T-helper 17 cell (primary cell): ENCODE measurements at places on chromosomes 2 and 18.

DNA sequence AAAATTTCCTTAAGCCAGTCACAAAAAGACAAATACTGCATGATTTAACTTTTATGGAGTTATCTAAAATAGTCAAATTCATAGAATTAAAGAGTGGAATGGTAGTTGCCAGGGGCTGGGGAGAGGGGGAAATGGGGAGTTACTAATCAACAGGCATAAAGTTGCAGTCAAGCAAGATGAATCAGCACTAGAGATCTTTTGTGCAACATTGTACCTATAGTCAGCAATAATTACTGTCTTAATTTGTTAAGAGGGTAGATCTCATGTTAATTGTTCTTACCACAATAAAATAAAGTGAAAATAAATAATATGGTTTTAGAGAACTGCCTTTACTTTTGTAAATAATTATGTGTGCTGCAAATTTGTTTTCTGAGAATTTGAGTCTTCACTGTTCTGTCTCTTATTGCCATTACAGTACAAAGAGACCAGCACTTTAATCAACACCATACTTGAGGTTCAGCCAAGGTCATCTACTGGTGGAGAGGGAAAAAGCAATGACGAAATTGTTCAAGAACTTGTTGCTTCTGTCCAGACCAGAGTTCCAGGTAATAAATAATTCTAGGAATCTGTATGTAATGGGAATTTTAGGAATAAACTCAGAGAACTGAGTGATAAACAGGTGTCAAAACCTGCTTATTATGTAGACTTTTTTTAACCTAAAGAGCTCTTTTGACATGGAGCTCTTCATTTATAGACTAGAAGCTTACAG, 75.5 kb downstream of the TRABD2A start:
- no peak for DNase-seq

DNA sequence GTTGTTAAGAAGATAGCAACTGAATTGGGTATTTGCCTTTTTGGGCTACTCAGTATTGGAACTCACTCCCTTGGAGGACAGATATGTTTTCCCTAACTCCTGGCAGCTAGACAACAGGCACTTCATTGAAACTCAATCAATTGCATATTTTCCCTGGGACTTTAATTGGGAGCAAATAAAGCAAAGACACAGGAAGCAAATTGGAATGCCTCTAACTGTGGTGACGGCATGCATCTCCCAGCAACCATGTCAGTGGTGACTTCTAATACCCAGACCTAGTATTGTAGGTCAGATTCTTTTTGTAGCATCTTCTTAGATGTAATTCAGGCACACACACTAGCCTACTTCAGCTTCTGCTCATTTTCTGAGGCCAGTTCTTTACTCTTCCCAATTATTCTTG, 164.2 kb upstream of the SETBP1 start:
- DNase-seq, result no peak

- no peak for DNase-seq
These were observed 214.8 kb downstream of the NEDD4L start for GRCh38 chr18:58258692-58259342.

DNA sequence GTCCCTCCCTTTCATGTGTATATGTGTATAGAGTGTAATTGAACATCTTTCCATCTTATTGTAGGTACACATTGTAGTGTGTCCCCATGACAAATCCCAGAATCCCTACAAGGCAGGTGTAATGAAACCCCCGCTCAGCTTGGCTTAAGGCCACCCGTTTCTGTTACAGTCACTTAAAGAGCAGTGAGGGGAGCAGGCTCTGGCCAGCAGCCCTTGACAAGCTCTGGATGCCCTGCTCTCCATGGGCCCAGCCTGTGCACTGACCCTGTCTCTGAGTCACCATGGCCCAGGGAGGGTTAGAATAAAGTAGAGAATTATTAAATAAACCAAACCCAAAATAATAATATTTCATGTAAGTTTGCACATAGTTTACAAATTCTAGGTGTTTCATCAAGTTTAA, 17.2 kb upstream of the MAL start:
- no peak for DNase-seq

DNA sequence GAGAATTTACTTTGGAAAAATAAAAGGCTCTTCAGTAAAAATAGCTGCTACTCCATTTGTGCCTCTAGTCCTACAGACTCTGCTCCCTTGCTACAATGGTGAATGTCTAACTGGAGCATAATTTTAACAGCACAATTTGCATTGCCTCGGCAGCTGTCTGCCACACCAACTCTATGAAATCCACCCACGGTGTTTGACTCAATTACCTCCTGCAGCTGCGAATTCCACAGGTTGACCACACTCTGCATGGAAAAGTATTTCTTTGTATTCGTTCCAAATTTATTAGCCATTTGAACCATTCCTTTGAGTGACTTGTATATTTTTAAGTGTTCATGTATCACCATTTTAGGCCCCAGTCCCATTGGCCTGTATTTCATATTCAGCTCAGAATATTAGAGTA, 182.1 kb upstream of the CCDC68 start:
- no peak for DNase-seq

DNA sequence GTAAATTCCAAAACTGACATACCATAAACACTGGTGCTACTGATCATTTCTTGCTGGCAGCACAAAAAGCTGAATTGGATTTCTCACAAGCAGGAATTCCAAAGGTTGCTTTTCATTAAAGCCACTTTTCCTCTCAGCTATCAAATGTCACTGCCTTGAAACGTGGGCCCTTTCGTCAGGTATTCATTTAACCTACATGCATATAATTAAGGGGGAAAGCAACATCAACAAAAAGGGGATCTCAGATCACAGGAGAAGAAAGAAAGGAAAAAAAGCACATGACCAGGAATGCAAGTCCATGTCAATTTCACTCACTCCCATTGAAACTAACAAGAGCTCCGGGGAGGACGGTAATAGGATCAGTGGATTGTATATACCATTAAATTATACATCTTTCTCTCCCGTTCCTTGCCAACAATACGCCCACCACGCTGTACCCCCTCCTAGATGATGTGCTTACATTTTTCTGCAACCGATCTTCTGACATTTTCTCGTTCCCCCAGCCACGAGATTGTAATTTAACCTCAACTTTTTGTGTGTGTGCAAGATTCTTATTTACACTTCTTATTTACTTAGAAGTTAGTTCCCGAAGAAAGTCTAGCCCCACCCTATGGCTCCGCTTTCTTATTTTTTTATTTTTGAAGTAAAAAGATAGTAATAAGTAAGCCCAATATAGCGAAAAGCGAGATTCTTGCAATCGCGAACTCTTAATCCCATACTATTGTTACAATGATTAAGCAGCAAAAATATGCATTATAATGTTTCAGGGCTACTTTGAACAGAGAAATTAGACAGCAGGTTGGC, 725 bp downstream of the FIGN start:
- no peak for DNase-seq

DNA sequence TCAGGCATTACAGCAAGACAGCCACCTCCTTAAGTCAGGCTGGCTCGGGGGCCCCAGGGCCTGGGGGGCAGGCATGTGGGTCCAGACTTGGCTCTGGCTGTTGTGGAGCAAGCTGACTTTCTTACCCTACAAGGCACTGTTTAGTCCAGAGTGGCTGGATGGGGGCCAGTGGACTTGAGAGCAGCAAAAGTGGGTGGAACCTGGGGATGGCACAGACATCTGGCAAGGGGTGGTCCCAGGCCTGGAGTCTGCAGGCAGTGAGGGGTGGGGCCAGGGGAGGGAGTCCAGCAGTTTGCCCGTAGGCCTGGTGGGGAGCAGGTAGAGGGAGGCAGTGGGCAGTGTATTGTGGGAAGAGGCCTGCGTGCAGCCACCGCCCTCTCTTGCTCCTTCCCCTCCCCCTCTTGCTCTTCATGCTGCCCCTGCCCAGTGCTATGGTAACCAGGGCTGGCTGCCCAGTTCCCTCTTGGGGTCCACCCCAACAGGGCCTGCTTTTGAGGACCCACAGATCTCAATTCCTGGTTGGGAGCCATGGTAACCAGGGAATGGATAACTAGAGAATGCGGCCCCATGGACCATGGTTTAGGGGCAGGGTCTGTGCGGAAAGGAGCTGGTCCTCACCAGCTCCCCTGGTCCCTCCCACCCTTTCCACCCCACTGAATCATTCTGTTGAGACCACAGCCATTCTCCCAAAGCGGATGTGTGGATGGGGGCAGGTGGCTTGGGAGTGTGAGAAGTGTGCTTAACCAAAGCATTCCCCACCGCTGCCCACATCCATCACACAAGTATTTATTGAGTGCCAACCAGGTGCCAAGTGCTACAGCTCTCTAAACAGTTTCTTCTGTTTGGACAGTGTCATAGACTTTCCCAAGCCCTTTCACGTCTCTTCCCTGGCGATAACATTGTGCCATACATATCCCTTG, 19.3 kb downstream of the SPEG start:
- DNase-seq, result no peak

DNA sequence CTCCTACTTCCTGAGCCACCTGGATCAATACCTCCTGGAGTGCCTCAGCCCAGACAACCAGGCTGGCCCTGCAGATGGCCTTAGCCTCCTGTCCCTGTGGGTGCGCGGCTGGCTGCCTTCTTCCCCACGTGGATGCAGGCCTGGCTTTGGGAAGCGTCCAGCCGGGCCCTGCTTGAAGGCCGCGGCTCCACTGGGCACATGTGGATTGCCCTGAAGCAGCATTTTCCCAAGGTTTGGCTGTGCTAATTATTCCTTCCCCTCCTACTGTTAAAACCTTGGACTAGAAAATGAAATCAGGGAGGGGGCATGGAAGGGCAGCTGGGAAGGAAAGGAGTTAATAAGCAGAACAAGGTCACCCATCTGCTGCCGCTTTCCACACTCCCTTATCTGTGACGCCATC, 143.0 kb upstream of the GATA6 start:
- DNase-seq, result no peak

GRCh38 chr18:45527891-45528290, 87.4 kb upstream of the SLC14A2 start:
- DNase-seq, result no peak

DNA sequence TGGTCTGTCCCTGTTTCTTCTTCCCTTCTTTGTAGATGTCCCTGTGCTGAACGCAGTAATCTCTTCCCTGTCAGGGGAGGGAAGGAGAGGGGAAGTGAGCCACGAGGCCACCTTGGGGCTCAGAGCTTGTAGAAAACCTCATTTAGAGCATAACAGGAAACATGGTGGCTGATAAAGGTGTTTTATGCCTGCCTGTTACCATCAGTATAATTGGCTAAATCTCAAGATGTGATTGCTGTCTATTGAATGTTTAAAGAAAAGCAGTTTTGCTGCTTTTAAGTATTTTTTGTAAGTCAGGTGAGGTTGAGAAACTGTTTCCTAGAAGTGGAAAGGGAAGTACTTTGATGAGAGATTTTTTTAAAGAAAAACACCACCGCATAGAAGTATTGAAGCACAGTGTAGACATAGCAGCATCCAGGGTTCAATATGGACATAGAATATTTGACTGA, 59.7 kb upstream of the PDK1 start:
- no peak for DNase-seq

GRCh38 chr2:217996361-217996760, 6.4 kb downstream of the TNS1 start:
- DNase-seq, result no peak
